HepG2 (cell line): ENCODE measurements at places on chromosomes 12 and 14. TPM values are rescaled to one million over a fixed set of nuclear protein-coding genes. Genes with fewer than 3 reads are reported as not detected.

Gene C3AR1
- total RNA-seq = not detected in 2 replicates

Gene NCKAP5L
- 5.9 and 9.0 TPM in 2 replicates for total RNA-seq

Gene CLEC2D
- 0.69 and 2.5 TPM in 2 replicates for total RNA-seq

Gene DYRK4
- total RNA-seq = 40.2 and 47.4 TPM in 2 replicates

Gene FGF23
- total RNA-seq = not detected in 2 replicates

Gene CYP27B1
- 0.97 and 2.3 TPM in 2 replicates for total RNA-seq

DNA sequence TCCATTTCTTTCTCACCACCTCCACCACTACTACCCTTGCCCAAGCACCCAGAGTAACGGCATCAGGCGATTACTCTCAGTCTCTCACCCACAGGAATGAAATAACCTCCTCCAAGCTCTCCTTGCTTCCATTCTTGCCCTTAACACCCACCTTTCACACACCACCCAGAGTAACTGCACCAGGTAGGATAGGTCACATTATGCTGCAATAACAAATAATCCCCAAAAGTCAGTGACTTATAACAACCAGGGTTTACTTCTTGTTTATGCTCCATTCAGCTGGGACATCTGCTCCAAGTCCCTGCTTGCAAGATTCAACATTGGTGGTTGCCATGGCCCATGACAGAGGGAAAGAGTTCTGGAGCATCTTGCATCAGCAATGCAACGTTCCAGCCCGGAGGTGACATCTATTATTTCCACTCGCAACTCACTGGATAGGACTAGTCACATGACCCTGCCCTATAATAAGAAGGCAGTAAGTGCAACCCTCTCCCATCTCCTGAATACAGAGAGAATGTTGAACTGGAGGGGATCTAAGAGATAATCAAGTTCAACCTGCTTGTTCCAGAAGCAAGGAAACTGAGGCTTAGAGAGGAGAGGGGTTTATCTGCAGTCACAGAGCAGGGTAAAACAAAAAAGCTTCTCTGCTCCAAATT is 41.5 kb upstream of the FICD start:
- H3K4me1 ChIP-seq = no peaks in the 10 kb centered on the region
- H3K27me3 ChIP-seq = no peaks in the 10 kb centered on the region
- DNase-seq = no peak
- H3K36me3 ChIP-seq = no peaks in the 10 kb centered on the region
- H3K4me3 ChIP-seq = no peak overlapping the region

DNA sequence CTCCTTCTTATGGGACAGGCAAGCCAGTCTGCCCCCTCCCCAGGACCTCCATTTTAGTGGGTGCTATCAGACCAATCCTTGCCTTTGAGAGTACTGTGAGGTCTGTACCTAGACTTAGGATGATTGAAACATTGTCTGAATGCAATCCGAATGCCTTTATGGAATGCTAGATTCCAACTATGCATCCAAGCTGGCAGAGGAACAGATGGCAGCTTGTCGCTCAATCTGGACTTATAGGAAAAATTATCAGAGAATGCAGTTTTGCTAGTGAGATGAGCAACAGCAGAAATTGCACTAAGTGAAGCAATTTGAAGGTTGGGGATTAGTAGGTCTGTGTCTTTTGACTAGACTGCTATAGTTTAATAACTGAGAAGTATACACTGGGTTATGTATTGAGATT is 109.1 kb downstream of the DYRK2 start:
- H3K4me3 ChIP-seq = no peak overlapping the region
- H3K36me3 ChIP-seq = no peaks in the 10 kb centered on the region
- no peaks in the 10 kb centered on the region for H3K4me1 ChIP-seq
- H3K27ac ChIP-seq = no peak overlapping the region
- no peak for DNase-seq
- peaks cover 7% of the 10 kb centered on the region; the same call in 1 of the 3 replicates for H3K27me3 ChIP-seq

- H3K4me3 ChIP-seq = no peak overlapping the region
- no peak for DNase-seq
- H3K36me3 ChIP-seq = peaks cover 3% of the 10 kb centered on the region
- no peaks in the 10 kb centered on the region for H3K4me1 ChIP-seq
- no peaks in the 10 kb centered on the region for H3K27me3 ChIP-seq
These were observed 44.5 kb downstream of the GTF2A1 start for GRCh38 chr14:81176241-81176640.

- peaks cover 9% of the 10 kb centered on the region for H3K36me3 ChIP-seq
- H3K4me1 ChIP-seq = peaks cover 63% of the 10 kb centered on the region
- peak overlapping the region; percentile 37; the same call in 1 of the 2 replicates for H3K4me3 ChIP-seq
- DNase-seq = peak; percentile 49
- no peaks in the 10 kb centered on the region for H3K27me3 ChIP-seq
These were observed 26.6 kb upstream of the PNMA1 start for GRCh38 chr14:73740618-73741326.

GRCh38 chr14:48563489-48563888 is 888.1 kb upstream of the MDGA2 start:
- no peaks in the 10 kb centered on the region for H3K36me3 ChIP-seq
- H3K27me3 ChIP-seq = no peaks in the 10 kb centered on the region
- H3K27ac ChIP-seq = no peak overlapping the region
- no peaks in the 10 kb centered on the region for H3K4me1 ChIP-seq

- no peak for DNase-seq
- H3K4me3 ChIP-seq = no peak overlapping the region
- H3K27ac ChIP-seq = no peak overlapping the region
These were observed 2.1 kb downstream of the TSPAN11 start for GRCh38 chr12:30928356-30929244.

DNA sequence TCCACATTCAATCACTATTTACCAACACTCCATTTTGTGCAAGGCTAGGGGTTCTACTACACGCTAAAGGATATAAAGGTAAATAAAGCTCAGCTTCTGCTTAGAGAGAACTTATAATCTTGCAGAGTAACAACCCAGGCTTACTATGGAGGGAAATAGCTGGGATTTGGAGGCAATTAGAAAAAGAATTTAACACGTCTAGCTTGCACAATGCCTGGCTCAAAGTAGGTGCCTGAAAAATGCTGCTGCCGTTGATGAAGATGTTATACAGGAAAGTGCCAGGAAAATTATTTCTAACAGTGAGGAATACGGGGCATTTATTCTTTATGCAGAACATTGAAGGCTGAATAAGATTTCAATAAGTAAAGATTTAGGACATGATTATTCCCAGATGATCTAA is 214.2 kb downstream of the KITLG start:
- DNase-seq = no peak
- no peaks in the 10 kb centered on the region for H3K27me3 ChIP-seq
- H3K36me3 ChIP-seq = no peaks in the 10 kb centered on the region
- H3K4me1 ChIP-seq = no peaks in the 10 kb centered on the region
- no peak overlapping the region for H3K4me3 ChIP-seq
- no peak overlapping the region for H3K27ac ChIP-seq

DNA sequence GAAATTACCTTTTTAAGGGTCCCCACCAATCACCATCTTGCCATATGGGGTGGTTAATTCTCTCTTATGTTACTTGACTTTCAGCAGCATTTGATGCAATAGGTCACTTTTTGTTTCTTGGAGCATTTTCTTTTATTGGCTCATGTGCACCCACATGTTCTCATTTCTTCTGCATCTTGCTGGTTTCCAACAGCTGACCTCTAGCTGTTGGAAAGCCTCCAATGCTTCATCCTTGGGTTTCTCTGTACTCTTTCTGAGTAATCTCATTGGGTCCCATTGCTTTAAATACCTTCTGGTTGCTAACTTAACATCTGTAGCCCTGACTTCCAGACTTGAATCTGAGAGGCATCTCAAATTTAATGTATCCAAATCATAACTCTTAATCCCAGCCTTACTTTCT is 116.8 kb downstream of the CRADD start:
- H3K27ac ChIP-seq = no peak overlapping the region
- no peaks in the 10 kb centered on the region for H3K27me3 ChIP-seq
- H3K4me1 ChIP-seq = peaks cover 14% of the 10 kb centered on the region

DNA sequence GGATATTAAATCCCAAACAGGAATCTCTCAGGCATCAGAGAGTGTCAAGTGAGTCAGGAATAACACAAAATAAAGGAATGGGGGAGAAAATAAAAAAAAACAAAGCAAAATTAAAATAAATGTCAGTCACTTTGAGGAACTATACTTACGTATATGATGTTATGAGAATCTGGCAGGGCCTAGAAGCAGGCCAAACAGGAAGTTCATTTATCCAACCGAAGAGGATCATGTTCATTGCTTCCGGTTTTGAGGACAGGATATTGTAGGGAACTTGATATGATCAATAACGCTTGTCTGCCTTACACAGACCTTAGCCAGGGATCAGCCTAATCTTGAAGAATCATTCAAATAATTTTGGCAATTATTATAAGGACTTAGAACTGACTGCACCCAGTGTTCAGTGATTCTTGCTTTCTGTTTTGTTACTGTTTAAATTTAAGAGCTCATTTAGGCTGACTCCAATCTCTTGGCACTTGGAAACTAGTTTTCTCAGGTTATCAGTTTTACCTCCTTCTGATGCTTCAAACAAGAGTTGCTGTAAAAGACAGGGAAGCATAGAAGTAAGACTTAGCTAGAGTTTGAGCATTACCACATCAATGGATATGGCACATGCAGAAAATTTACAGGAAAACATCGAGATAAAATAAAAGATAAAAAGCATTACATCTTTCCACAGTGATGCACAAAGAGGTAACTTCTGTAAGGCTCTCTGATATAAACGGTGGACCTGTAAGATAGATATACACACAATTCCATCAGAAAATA is 53.4 kb downstream of the ZFC3H1 start:
- peaks cover 6% of the 10 kb centered on the region for H3K36me3 ChIP-seq
- H3K4me3 ChIP-seq = no peak overlapping the region
- H3K4me1 ChIP-seq = no peaks in the 10 kb centered on the region
- no peaks in the 10 kb centered on the region for H3K27me3 ChIP-seq

DNA sequence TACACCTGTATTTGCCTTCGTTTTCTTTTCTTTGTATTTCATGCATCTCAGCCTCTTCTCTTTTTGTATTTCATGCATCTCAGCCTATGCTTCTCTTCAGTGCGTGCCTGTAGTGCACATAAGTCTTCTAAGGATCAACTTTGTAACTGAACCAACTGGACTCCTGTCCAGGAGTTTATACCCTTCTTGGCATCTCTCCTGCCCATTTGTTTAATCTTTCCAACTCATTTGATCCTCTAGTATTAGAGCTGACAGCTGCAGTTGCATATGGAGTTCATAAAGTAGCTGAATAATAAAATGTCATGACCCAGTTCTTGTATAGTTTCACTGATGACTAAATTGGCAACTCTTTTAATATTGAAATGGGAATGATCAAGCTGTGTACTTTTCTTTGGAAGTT is 89.7 kb downstream of the FGD4 start:
- H3K4me1 ChIP-seq = no peaks in the 10 kb centered on the region
- H3K36me3 ChIP-seq = no peaks in the 10 kb centered on the region
- H3K4me3 ChIP-seq = no peak overlapping the region
- DNase-seq = no peak

DNA sequence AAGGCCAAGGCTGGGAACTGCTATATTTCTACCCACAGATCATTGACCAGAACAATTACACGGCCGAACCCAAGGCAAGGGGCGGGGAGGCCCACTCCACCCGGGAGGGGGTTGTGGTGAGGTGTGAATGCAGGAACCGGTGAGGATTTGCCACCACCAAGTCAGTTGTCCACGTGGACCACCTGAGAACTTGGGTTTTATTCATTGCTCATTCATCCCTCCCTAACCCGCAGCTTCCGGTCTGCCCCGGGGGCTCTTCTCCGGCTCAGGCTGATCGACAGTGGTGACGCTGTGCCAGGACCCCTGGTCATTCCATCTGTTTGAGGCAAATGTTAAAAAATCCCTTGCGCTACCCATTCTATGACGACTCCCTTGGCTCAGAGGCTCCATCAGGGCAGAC is 127.7 kb upstream of the RTL1 start:
- H3K36me3 ChIP-seq = no peaks in the 10 kb centered on the region
- H3K4me1 ChIP-seq = no peaks in the 10 kb centered on the region
- DNase-seq = no peak
- peaks cover 96% of the 10 kb centered on the region for H3K27me3 ChIP-seq
- H3K27ac ChIP-seq = no peak overlapping the region

DNA sequence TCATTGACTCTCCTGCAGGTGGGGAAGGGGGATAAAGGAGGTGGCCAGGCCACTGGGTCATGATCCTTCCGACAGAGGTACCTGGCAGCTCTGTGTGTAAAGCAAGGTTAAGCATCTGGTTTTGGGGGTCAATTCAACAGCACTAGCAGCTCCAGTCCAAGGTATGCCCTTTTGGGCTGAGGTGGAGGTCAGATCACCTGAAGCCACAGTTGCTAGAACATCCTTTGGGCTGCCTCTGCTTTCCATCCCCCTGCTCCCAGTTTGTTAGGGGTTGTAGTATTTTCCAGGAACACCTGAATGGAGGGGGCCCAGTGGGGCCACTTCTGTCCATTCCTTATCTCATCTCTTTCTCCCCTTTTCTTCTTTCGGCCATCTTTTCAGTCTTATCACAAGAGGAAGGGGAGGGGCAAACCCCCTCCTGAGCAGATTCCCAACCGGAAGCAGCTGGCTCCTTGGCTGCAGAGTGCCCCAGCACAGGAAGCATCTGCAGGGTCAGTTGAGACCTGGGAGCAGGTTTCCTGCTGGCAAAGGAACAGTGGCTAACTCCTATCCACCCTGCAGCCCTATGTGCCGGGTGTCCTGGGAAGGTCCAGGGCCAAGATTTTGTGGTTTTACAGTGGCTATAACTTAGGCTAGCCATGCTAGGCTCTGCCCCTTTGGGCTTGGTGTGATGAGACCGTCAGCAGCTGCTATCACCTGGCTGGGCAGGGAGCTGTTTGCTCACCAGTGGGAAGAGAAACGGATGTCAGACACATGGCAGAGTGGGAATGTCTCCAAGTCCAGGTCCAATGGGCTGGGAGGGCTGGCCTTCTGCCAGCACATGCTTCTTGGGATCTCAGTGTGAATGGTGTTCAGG is 40.2 kb downstream of the SH2B3 start:
- H3K27me3 ChIP-seq = no peaks in the 10 kb centered on the region; the same call in 1 of the 2 replicates
- H3K27ac ChIP-seq = no peak overlapping the region
- H3K4me1 ChIP-seq = no peaks in the 10 kb centered on the region
- peaks cover 42% of the 10 kb centered on the region for H3K36me3 ChIP-seq
- H3K4me3 ChIP-seq = no peak overlapping the region

- no peak overlapping the region for H3K4me3 ChIP-seq
- DNase-seq = no peak
- no peaks in the 10 kb centered on the region for H3K36me3 ChIP-seq
- no peak overlapping the region for H3K27ac ChIP-seq
These were observed 240.0 kb upstream of the CPNE8 start for GRCh38 chr12:39145175-39145999.

DNA sequence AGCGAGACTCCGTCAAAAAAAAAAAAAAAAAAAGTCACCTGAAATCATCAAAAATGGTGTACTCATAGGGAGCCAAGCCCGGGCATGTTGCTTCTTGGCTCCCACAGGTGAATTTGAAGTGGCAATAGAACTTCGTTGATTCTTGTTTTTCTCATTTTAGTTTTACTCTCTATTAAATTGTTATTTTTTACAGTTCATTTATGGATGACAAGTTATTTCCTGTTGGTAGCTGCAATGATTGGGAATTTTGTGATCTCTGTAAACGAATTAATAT is 1.3 kb downstream of the TM7SF3 start:
- peaks cover 1% of the 10 kb centered on the region; the same call in 1 of the 2 replicates for H3K36me3 ChIP-seq
- DNase-seq = no peak
- H3K27ac ChIP-seq = peak overlapping the region; percentile 73

- H3K27me3 ChIP-seq = no peaks in the 10 kb centered on the region
- DNase-seq = no peak
- H3K4me1 ChIP-seq = peaks cover 34% of the 10 kb centered on the region
- peaks cover 29% of the 10 kb centered on the region for H3K36me3 ChIP-seq
These were observed 6.0 kb upstream of the CSAD start for GRCh38 chr12:53186745-53187144.

GRCh38 chr12:127257366-127257935 is 1009.5 kb upstream of the TMEM132C start:
- no peaks in the 10 kb centered on the region for H3K4me1 ChIP-seq
- no peak overlapping the region for H3K27ac ChIP-seq
- no peaks in the 10 kb centered on the region for H3K27me3 ChIP-seq
- no peak for DNase-seq
